ENCODE measurements at places on chromosomes 7 and 10.

- DNase-seq: no peak
Measured at GRCh38 chr7:139817249-139817648, 11.8 kb upstream of the TBXAS1 start.

DNA sequence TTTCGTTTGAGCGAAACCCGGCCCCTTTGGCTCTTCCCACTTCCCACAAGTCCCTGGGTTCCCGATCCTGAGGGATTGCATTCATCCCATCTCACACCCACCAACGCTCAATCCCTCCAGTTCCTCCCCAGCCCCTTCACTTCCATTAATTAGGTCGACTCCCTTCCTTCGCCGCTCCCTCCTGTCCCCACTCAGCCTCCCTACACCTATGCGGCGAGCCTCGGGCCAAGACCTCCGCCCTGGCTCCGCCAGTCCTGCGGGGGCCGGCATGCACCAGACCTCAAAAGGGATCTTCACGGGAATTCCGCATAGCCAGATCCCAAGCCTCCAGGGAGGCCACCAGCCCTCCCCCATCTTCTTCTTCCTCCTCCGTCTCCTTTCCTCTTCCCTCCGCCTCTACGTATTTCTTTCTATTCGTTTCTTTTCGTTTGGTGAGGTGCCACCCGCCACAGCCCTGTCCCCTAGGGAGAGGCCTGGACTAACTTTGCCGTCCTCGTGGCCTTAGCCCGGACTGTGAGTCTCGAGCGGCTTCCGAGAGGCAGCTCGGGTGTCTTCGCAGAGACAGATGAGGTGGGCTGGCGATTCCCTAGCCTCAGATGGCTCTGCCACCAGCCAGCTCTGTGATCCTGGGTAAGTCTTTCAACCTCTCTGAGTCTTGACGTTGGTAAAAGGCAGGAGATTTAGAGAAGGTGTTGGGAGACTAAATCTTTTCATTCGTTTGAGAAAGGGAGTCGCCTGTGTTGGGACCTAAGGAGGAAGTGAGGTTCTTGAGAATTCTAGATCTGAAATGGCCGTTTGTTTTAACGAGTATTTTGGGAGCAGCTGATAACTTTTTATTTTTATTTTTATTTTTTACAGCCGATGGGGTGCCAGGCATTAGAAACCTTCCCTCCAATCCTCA, 8.1 kb upstream of the LBX1 start:
- DNase-seq: no peak

GRCh38 chr10:60907236-60907635, 36.7 kb downstream of the RHOBTB1 start:
- DNase-seq: no peak

DNA sequence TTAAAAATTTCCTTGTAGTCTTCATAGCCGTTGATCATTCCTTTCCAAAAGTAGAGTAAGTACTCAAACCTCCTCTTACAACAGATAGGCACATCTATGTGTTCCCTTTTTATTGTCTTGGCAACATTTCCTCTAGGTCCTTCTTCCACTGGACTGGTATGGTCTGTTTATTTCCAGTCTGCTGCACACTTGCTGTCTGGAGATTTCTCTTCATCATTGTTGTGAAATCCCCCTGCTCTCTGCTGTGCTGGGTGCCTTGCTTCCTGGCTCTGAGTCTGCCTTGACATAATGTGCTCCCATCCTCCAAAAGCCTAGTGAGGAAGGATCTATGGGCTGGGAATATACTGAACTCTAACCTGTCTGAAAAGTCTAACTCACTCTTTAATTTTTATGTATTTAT, 545.3 kb upstream of the VSTM2A start:
- DNase-seq: no peak

GRCh38 chr7:120353171-120353570, 80.2 kb downstream of the KCND2 start:
- DNase-seq: no peak
